ENCODE measurements at places on chromosomes 5 and 9.
A peak's percentile ranks its signal among the peaks of the same experiment; 100 is the strongest.

DNA sequence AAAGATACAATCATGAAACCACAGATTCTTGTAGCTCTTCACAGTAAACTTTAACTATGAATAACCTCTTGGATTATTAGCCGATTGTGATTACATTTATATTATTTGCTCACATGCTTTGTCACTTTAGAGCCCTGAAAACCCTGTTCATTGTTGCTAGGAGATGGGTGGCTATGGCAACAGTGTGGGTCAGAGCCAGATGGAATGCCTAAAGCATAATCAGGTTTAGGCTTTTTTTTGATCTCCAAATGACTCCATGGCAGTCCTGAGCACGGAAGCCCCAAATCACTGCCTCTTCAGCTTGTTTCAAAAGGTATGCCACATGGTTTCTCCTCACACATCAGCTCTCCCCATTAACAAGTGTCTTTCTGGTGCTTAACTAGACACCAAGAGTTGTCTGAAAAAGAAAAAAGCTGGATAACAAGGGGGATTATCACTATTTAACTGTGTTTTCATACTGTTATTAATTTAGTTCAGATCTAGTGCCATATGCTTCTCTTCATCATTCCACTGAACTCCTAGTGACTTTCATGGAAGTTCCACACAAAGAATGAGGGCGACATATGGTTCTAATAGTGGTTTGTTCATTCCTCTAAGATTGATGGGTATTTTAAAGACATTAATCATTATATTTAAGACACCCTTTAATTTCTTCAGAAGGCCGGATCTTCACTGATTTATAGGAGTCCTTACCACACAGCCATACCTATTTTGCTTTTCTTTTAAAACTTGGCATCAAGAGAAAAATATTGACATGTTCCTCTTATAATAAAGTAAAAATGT is 88.8 kb upstream of the PAM start:
- DNase-seq: no peak

DNA sequence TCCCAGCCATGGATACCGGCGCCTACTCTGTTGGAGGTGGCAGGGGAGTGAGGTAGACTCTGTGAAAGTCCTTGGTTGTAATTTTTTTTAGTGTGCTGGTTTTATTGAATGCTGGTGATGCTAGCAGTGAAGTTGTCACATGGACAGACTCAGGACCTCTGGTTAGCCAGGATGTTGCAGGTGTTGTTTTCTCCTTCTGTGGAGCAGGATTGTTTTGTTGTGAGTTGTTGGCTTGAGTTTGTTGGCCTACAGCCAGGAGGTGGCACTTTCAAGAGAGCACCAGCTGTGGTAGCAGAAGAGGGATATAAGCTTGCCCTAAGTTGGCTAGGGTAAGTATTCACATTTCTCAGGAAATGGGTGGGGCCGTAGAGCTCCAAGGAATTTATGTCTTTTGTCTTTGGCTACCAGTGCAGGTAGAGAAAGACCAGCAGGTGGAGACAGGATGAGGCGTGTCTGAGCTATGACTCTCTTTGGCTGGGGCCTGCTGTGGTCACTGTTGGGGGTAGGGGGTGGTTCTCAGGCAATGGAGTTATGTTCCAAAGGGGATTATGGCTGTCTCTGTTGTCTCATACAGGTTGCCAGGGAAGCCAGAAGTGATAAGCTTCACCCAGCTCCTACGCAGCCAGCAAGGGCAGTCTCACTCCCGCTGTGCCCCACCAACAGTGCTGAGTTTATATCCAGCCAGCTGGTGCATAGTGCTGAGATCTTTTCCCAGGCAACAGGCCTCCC is 248.7 kb downstream of the TAF11L14 start:
- no peak for DNase-seq

GRCh38 chr5:139638736-139639618 is 9.2 kb upstream of the CXXC5 start:
- DNase-seq: no peak

DNA sequence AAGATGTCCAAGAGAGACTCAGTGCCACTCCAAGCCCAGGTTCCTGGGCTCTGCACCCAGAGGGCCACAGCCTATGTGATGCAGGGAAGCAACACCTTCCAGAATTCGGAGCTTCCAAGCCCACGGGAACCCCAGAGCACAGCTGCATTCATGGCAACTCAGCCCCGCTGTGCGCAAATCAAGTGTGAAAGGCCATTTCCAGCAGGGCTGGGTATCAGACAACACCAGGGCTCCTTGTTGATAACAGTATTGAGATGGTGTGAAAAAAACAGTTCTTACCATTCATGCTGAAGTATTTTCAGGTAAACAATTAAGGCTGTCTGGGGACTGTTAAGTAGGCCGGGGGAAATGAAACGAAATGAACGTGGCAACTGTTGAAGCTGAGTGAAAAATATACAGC is 10.1 kb downstream of the ROR2 start:
- no peak for DNase-seq

GRCh38 chr9:114674798-114675540 is 7.0 kb downstream of the TEX48 start:
- DNase-seq: no peak

- DNase-seq: no peak
These were observed 205.0 kb downstream of the DOCK8 start for GRCh38 chr9:419571-420171.

- no peak for DNase-seq
These were observed 181.6 kb upstream of the TMEM161B start for GRCh38 chr5:88450239-88450638.

DNA sequence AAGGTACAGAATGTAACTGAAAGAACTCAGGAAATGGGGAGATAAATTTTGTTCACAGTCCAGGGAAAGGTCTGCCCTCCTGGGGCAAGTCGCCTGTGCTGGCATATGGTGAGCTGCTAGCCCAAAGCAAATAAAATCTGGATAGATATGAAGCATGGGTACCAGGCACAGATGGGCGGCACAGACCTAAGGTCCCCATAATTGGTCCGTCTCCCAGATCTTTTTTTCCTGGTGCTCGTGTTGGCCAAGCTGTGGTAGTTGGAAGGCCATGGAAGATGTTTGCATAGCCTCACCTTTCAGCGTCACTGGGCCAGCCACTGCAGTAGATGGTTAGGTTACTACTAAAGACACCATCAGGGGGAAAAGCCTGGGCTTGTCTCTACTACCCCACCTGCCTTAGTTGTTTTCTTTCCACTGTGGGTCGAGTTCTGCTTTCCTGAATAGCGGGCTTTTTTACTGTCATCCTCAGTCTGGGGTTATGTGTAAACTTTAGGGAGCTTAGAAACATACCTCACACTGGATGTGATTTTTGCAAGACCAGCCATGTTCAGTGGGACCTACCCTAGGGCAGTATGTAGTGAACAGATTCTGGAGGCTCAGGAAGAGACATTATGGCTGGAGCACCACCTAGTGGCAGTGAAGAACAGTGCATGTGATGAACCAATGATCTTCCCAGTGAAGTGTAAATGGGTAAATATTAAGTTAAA is 24.2 kb upstream of the GLRX start:
- DNase-seq: peak; percentile 73

- DNase-seq: no peak
These were observed 45.2 kb downstream of the RNF180 start for GRCh38 chr5:64210866-64211265.

DNA sequence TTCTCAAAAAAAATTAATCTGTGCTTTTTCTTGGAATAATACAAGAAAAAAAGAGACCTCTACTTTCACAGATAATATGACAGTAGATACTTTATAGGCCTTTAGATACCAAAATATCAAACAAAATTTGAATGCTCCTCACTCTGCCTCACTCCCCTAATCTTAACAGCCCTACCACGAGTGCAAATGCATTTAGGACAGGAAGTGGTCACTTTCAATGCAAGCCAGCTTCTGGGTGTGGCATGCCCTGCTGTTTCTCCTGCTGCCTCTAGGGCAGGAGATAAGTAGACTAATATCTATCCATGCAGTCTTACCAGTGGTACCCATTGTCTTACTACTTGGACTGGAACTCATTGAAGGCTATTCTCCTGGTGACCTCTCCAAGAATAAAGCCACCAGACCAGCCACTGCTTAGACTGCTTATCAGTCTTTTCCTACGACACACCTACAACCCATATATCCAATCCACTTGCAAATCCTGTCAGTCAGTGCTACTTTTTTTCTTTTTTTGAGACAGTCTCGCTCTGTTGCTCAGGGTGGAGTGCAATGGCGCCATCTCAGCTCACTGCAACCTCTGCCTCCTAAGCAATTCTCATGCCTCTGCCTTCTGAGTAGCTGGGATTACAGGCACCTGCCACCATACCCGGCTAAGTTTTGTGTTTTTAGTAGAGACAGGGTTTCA is 23.0 kb downstream of the FRRS1L start:
- no peak for DNase-seq

- DNase-seq: no peak
These were observed 46.4 kb upstream of the DNAH5 start for GRCh38 chr5:13990896-13991295.

GRCh38 chr5:173689737-173690360 is 73.4 kb upstream of the BOD1 start:
- no peak for DNase-seq

GRCh38 chr5:34898258-34898895 is 16.9 kb downstream of the RAD1 start:
- DNase-seq: peak; percentile 26

DNA sequence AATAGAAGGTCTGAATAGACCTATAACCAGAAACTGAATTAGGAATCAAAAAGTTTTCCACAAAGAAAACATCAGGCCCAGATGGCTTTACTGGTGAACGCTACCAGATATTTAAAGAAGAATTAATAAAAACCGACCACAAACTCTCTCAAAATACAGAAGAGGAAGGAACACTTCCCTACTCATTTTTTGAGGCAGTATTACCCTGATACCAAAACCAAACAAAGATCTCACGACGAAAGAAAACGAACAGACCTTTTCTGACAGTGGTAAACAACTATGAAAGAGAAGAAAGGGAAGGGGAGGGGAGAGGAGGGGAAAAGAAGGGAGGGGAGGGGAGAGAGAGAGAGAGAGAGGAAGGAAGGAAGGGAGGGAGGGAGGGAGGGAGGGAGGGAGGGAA is 13.5 kb downstream of the B4GALT1 start:
- DNase-seq: no peak

GRCh38 chr5:14032918-14033317 is 88.4 kb upstream of the DNAH5 start:
- DNase-seq: no peak

- DNase-seq: no peak
These were observed 422.7 kb downstream of the TLE1 start for GRCh38 chr9:81266674-81267073.

DNA sequence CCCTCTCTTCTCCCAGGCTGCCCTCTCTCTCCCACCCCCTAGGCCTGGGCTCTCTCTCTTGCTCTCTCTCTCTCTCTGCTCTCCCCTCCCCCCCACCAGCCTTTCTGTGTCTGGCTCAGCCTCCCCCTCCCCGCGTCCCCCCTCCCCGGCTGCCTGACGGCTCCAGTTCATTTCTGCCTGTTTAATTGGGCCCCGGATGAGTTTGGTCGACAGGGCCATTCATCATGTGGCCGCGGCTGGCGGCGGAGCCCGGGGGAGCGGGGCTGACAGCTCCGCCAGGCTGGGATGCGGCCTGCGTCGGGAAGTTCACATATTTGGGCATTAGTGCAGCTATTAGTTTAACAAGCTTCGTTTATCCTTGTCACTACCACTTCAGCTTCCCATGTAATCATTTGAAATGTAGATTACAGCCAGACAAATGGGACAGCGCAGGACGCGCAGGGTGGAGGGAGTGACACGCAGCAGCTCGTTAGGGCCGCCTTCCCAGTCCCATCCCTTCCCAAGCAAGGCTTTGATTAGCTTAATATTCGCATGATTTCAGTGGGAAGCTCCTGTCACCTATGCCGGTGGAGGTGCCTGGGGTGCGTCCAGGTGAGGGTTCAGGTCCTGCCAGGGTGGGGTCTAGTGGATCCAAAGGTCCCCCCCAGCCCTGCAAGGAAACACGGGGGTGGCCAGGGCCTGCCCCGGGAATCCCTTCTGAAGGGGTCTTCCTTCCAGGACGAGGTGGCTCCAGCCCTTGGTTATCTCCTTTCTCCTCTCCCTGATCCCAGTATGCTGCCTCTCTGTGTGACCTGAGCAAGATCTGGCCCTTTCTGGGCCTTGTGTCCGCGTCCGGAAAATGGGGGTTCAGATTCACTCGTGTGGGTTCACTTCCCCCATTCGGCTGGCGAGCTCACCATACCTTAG is 214.8 kb downstream of the PAX5 start:
- DNase-seq: no peak

- no peak for DNase-seq
These were observed 415.3 kb downstream of the MAN2A1 start for GRCh38 chr5:110104726-110105669.

DNA sequence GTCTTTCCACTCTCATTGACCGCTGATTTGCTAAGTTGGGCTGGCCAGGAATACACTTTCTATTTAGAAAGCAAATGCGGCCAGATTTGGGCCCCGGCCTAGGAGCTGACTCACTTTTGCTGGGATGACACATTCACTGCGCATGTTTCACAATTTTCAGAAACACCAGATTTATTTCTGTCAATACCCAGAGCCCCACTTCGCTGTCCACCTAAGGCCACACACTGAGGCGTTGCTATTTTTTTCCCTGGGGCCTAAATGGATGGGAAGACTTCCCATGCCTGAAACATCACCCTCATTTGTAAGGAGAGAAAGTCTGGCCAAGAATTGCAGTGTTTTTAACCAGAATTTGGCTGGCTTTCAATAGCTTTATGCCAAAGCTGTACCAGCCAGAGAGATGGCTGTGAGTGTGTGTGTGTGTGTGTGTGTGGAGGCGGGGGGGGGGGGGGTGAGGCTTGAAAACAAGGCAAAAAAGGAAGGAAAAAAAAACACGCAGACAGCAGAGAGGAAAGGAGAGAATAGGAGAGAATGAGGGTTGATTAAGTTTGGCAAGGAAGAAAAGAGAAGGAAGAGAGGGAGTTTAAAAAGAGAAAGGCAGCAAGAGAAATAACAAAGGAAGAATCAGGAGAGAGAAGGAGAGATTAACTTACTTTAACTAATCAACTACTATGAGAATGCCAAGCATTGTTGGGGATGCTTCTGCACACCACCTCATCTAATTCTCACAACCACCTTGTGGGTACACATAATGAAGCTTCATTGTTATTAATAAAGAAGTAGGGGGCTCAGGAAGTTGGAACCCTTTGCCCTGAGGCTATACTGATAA is 261.4 kb upstream of the KLF4 start:
- DNase-seq: no peak

DNA sequence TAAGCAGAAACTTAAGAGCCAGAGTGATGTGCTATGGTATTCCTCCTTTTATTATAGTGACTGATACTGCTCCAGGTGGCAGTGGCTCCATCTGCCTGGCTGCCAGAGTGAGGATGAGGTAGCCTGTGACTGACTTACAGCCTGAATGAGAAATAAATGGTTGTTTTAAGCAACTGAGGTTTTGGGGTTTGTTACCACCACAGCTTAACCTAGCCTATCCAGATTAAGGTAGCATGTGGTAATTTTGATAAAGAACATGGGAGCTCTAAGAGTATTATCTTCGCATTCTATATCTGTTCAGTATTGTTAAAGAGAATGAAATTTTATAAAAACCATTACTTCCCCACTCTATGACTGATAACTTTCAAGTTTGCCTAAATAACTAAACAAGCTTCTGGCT is 39.0 kb downstream of the GOLPH3 start:
- DNase-seq: no peak

GRCh38 chr9:72734631-72735030 is 213.2 kb downstream of the TMC1 start:
- DNase-seq: no peak
